ENCODE measurements at places on chromosomes 3 and 15.

- DNase-seq = no peak
These were observed 347.0 kb upstream of the LMCD1 start for GRCh38 chr3:8154617-8155016.

- no peak for DNase-seq
These were observed 60.3 kb upstream of the SIAH2 start for GRCh38 chr3:150823277-150823676.

- DNase-seq = no peak
These were observed 16.2 kb downstream of the CEP152 start for GRCh38 chr15:48794697-48795134.

DNA sequence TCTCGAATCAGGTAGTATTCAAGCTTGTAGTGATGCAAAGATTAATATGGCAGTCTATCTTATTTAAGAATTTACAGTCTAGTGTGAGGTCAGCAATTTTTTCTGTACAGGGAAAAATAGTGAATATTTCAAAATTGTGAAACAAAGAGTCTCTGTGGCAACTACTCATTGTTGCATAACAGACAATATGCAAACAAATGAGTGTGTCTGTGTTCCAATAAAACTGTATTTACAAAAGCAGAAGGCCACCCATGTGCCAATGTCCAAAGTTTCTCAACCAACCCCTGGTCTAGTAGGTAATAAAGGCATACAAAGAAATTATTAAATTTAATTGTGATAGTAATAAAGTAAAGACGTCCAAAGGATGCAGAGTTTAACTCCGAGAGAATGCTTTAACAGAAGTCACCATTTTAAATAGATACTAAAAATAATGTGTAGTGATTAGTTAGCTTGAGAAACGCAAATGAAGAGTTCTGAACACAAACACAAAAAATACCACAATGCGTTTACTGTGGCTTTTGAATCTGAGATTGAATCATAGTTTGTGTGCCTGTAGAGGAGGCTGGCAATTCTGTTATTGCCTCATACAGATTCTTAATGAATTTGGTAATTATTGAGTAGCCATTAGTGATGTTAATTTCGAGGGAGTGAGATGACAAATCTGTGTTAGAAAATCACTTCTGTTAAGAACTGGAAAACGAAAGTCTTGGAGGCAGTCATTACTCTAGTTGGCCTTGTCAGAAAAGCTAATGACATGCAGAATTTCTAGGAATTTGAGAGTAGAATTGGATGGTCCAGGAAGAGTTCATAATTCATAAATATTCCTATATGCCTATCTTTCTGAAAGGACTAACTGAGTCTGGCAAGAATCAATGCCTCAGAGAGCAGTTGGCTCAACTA is 48.7 kb downstream of the CADM2 start:
- DNase-seq = no peak

DNA sequence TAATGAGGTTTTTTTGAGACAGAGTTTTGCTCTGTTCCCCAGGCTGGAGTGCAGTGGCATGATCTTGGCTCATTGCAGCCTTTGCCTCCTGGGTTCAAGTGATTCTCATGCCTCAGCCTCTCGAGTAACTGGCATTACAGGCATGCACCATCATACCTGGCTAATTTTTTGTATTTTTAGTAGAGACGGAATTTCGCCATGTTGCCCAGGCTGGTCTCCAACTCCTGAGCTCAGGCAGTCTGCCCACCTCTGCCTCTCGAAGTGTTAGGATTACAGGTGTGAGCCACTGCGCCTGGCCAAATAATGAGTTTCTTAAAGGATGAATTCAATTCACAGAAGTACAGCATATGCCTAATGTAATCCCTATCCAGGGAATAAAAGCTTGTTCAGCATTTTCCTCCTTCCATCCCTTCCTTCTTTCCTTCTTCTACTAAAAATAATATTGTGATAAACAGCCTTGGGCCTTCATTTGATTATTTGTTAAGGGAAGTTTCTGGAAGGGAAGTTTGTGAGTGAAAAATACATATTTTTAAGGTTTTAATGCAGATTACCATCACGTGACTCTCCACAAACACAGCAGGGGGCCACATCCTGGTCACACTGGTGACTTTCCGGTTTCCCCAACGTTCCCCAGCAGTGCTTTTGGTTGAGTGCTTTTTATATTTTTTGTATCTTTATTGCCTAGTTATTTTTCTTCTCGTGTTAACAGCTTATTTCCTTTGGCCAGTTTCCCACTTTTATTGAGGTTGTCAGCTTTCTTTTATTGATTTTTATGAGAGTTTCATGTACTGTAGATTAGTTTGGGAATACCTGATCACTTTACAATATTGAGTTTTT is 116.8 kb downstream of the USP13 start:
- no peak for DNase-seq

- no peak for DNase-seq
These were observed 33.5 kb downstream of the ESYT3 start for GRCh38 chr3:138467931-138468330.

DNA sequence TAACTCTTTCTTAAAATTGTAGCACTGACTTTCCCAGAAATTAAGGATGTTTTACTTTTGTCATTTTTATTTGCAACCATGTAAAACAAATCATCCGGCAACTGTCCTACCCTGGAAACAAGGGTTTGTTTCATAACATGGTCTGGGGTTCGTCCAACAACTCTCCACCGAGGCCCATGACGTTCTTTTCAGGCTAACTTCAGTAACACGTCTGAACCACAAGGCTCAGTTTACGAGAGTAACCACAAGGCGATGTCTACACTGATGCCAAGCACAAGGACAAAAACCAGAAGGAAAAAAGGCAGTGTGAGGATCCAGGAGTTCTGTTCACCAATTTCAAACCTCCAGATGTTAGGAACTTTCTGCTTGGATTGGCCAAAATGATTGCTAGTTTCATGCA is 546.1 kb downstream of the NTRK3 start:
- no peak for DNase-seq

DNA sequence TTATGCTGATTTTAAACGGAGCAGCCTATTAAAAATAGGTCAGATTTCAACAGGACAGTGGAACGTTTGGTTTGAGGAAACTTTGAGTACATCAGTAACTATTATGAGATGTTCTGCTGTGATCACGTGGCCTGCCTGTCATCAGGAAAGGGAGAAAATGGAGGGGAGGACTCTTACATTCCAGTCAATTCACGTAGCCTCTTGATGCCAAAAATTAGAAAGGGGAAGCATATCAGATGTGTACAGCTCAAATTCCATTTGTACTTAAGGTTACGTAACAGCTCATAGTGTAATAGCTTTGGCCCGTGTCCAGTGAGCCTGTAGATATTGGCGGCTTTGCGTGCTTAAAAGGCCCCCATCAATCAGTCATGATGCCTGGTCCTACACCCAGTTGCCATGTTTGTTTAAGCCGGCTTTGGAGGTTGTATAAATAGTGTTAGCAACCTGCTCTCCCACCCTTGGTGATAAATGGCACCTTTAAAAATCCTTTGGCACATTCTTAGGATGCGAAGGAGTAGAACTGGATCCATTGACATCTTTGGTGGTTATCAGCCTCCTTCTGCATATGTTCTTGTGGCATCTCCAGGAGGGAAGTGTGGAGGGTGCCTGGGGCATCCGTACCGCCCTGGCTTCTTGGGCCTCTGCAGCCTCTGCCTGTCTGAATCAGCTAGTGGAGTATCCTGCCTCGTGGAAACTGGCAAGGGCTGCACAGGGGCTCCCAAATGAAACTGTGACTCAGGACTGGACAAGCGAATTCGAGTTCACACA is 163.9 kb downstream of the THSD4 start:
- DNase-seq = peak; percentile 87

GRCh38 chr3:143700431-143700975 is 147.8 kb downstream of the SLC9A9 start:
- no peak for DNase-seq

DNA sequence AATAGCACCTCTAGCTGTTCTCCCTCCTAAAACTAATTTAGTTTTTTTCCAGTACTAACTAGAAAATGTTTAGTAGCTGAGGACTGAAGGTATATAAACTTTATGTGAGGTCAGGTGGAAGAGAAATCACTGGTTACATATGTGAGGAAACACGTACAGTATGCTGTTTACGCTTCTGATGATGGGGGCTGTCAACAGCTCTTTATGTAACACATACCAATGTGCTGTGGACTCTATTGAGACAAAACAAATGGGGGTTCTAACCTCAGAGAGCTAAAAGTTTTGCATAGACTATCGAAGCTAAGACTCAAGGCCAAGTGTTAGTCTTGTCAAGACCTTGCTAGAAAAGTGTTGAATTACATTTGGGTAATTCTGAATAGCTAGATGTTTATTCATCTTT is 107.5 kb downstream of the SYNPR start:
- DNase-seq = no peak

- DNase-seq = no peak
These were observed 148.4 kb downstream of the APBA2 start for GRCh38 chr15:29034151-29034550.

DNA sequence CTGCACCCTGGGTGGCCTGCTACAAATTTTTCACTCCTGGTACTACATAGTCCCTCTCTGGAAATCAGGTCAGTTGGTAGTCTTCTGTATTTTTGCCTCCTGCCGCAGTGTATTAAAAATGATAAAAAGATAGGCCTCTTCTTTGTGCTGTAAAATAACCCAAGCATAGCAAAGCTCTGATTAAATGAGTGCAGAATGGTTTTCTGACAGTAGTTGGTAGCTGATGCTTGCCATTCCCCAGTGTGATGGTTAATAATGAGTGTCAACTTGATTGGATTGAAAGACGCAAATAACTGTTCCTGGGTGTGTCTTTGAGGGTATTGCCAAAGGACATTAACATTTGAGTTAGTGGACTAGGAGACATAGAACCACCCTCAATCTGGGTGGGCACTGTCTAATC is 264.4 kb upstream of the ZNF717 start:
- no peak for DNase-seq

DNA sequence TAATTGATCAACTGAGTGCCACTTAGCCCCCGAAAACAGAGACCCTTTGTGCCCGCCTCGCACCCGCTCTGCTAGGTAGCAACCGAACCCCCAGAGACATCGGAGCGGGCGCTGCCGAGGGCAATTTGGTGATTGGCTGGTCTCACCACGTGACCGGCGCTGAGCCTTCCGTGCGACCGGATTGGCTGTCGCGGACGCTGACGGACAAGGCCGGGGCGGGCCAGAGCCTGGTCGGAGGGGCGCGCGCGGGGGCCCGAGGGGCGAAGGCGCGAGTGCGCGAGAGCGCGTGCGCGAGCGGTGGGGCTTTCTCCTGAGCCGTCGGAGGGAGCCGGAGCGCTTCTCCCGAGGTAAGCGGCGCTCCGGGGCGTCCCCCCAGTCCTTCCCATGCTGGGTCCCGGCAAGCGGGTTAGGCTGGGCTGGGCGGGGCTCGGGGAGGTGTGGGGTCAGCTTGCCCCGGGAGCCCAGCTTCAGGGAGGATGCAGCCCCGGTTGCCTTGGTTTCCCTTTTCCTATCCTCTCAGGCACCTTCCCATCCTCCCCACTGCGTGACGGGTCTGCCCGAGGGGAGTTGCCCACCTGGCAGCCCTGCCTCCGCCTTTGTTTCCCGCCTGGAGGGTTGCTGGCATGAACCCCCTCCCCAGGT is at the start of gene TMEM108:
TMEM108 (plus strand) TSS at position 303 of the 642 bp plus-strand sequence.
- peak; percentile 98 for DNase-seq

DNA sequence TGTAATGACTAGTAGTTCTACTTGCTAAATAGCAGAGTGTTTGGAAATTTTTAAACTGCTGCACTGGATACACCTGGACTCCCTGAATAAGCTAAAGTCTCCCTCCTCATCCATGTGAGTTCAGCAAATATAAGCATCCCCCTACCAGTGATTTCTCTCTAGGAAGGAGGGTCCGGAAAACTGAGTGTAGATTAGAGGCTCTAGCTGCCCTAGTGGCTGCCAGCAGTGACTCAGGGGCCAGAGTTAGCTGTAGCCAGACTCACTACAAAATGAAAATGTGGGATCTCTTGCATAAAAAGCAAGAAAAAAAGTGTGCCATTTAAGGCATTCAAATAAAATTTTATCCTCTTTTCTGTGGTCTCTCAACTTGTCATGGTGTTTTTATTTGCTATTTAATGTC is 485.0 kb upstream of the ATP11B start:
- DNase-seq = no peak

DNA sequence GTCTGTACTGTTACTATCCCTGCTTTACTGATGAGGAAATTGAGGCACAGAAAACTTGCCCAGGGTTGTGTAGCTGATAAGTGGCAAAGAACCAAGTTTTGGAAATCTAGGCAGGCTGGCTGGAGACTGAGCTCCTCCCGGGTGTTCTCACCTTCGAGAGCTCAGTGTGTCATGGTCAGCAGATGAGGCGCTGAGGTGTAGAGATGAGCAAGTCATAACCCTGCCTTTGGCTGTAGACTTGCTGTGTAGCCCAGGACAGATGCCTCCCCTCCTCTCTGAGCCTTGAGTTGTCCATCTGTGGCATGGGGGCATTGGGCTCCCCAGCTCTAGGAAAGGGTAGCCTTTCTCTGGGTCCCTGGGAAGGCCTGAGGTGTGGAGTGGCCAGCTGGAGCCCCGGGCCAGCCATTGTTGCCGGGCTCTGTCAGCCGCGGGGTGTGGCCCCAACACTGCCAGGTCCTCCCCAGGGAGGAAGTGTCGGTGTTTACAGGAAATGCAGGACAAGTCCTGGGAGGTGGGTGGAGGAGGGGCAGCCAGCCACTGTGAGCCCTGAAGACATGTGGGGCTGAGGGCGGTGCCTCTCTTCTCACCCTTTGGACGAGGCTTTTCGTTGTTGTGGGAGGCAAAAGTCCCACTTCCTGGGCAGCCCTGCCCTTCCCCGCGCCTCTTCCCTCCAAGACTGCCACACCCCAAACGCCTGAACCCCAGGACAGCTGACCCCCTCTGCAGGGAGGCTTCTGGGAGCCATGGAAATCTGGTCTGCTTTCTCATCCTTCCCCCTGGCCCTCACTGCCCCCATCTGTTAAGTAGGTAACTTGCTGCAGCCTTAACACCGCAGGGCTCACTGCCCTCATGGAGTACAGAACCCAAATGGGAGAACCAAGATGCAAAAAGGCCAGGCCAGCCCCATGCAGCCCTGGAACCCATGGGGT is 29.1 kb downstream of the FGD5 start:
- DNase-seq = peak; percentile 5

DNA sequence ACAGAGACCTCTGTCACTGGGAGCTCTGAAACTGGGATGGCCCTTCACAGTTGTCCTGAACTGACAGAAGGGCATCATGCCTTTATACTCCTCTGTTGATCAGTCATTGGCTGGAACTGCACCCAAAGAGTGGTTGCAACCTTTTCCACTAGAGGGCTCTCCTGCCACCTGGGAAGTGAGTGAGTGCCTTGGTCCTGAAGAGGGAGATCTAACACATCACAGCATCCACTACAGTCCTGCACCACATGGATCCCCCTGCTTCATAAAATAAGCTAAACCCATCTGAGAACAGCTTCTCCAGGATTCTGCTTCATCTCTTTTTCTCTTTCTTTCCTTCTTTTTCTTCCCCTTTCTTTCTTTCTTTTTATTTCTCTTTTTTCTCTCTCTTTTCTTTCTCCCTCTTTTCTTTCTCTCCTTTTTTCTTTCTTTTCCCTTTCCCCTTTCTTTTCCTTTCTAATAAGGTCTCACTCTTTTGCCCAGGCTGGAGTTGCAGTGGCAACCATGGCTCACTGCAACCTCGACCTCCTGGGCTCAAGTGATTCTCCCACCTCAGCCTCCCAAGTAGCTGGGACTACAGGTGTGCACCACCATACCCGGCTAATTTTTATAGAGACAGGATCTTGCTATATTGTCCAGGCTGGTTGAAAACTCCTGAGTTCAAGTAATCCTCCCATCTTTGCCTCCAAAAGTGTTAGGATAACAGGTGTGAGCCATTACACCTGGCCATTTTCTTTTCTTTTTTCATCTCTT is 42.8 kb upstream of the RAF1 start:
- peak; percentile 23 for DNase-seq

Data from COR-L47 (cell line).